ENCODE measurements at places on chromosomes 6 and 20. TPM values are rescaled to one million over a fixed set of nuclear protein-coding genes. Genes with fewer than 3 reads are reported as not detected.

DNA sequence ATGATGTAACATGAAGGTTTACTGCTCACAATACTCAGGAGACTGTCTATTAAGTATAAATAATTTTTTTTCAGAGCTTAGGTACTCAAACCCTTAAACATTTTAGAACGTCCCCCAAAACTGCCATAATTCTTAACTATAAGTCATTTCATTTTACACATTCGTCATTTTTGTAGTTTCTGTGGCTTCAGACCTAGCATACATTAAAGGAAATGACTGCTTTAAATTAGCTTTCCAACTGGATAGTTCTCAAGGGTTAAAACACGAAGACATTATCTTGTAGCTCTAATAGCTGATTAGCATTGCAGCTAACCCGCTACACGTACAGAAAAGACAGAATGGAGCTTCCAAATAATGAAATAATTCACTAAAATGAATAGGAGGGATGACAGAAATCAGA lies 24.9 kb upstream of the PLN start:
- no peak for DNase-seq
- H3K27me3 ChIP-seq: no peaks in the 10 kb centered on the region
- peaks cover 6% of the 10 kb centered on the region for H3K36me3 ChIP-seq
- H3K4me3 ChIP-seq: no peak overlapping the region
- H3K4me1 ChIP-seq: no peaks in the 10 kb centered on the region
- H3K27ac ChIP-seq: no peak overlapping the region

DNA sequence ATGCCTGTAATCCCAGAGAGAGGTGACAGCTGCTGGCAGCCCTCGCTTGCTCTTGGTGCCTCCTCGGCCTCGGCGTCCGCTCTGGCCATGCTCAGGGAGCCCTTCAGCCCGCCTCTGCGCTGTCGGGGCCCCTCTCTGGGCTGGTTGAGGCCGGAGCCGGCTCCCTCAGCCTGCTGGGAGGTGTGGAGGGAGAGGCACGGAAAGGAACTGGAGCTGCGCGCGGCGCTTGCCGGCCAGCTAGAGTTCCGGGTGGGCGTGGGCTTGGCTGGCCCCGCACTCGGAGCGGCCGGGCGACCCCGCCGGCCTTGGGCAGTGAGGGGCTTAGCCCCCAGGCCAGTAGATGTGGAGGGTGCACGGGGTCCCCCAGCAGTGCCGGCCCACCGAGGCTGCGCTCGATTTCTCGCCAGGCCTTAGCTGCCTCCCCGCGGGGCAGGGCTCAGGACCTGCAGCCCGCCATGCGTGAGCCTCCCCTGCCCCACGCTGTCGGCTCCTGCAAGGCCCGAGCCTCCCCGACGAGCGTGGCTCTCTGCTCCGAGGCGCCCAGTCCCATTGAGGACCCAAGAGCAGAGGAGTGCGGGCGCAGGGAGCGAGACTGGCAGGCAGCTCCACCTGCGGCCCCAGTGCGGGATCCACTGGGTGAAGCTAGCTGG lies 34.6 kb downstream of the C6orf52 start:
- no peaks in the 10 kb centered on the region for H3K36me3 ChIP-seq
- no peak overlapping the region for H3K27ac ChIP-seq
- H3K4me1 ChIP-seq: no peaks in the 10 kb centered on the region
- H3K4me3 ChIP-seq: no peak overlapping the region
- DNase-seq: no peak

- H3K4me3 ChIP-seq: no peak overlapping the region
- no peaks in the 10 kb centered on the region for H3K4me1 ChIP-seq
- no peak overlapping the region for H3K27ac ChIP-seq
- H3K36me3 ChIP-seq: no peaks in the 10 kb centered on the region
- H3K27me3 ChIP-seq: no peaks in the 10 kb centered on the region
Measured at GRCh38 chr6:164246082-164246481, 831.6 kb downstream of the QKI start.

DNA sequence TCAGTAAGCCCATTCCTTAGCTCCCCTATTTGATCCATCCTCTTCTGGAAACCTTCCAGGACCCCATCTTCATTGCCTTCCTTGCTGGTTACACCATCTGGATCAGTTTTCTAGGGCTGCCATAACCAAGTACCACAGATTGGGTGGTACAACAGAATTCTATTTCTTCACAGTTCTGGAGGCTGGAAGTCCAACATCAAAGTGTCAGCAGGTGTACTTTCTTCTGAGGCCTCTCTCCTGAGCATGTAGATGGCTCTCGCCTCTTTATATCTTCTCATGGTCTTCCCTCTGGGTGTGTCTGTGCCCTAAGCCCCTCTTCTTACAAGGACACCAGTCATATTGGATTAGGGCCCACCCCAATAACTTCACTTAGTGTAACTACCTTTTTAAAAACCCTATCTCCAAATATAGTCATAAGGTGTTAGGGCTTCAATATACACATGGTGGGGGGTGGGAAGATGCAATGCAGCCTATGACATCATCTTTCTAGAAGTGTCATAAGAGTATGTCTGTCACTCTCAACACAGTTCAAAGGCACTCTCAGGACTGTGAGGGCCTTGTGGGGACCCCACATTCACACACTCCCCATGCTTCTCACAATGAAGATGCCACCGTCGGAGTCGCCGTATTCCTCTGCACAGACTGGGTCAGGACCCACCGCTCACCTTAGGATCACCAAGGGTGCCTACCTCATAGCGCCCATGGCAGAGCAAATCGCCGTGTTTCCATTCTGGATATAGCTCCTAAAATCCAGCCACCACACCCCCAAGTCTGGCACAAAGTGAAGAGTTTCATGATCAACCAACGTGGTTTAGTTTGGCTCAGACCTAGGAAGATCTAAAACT lies 12.2 kb upstream of the PRND start:
- DNase-seq: no peak
- no peak overlapping the region for H3K4me3 ChIP-seq
- H3K36me3 ChIP-seq: no peaks in the 10 kb centered on the region
- no peak overlapping the region for H3K27ac ChIP-seq

Gene RNF182
- total RNA-seq: not detected

Gene TRAPPC3L
- not detected for total RNA-seq
